Activated CD4-positive, alpha-beta T cell treated with anti-CD3 and anti-CD28 coated beads, Interleukin-2, amount 10 ng/mL, durations not matched to agents 7 days and 5 days (primary cell): ENCODE measurements at places on chromosomes 16 and 17. TPM values are rescaled to one million over a fixed set of nuclear protein-coding genes. Genes with fewer than 3 reads are reported as not detected.

DNA sequence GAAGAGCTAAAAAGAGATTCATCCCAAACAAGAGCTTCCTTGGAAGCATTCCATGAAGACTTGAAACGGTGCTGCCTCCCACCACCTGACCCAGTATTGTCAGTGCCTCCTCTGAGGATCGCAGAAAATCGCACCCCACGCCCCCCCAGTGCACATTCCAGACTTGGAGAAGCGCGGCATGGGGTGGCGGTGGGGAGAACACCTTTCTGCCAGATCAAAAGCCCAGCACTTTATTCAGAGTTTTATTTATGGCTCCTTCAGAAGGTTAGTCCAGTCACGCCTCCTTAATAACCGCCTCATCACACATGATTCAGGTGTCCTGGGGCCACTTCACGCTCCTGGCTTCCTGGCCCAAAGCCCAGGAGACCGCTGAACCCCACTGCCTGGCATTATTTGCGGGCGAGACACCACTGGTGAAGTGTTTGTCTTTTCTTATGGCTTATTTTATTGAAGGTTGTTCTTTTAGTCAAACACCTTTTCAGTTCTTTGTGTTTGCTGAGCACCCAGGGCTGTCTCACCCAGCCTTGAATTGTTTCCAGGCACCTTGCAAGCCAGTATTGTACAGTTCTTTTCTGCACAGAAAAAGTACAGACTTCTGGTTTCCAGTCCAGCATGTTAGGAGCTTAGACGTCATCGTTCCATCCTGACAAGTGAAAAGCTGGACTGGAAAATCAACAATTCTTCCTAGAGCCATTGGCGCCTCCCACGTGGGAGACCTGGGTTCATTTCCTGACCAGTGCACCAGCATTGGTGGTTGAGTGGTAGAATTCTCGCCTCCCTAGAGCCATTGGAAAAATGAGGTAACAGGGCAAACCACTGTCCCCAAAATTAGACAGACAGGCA, 79.6 kb upstream of the CACNG5 start:
- no peak for DNase-seq

DNA sequence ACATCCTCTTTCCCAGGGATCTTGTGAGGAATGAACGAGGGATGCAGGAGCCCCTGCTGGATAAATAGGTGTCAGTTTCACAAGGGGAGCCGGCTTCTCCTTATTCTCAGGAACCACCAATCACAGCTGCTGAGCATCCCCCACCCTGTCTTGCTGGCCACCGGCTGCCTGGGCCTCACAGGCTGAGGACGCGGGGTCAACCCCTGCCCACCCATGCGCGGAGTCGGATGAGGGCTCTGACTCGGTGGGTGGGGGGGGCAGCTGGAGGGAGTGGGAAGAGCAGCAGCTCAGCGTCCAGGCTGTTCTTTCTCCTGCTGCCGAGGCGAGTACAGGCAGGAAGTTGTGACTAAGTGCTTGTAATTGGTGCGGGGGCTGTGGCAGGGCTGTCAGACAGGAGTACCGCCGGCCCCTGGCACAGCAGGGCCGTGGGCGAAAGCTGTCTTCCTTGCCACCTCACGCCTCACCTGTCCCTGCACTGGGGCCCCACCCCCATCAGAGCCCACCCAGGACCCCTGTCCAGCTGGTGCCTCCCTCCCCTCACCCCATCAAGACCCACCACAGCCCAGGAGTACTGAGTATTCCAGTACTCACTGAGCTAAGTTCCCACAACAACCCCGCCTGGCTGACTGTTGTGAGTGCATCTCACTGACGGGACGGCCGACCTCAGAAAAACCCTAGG, 11.0 kb upstream of the DPEP1 start:
- DNase-seq = peak; percentile 46

DNA sequence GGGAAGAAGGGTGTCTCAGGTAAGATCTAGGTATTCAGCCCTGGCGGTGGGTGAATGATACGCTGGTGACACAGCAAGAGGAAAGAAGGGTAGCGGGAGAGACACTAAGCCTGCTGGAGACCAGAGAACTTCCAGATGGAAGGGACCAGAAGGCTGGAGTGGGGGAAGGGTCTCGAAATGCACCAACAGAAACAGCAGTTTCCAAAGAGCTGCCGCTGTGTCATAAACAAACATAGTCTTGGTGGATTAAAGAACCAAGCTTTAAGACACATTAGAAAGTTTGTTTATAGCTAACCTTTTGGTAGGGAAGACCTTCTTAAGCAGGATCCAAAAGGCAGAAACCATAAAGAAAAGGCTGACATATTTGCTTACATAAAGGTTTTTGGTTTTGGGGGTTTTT, 20.9 kb downstream of the TRPV3 start:
- no peak for DNase-seq

DNA sequence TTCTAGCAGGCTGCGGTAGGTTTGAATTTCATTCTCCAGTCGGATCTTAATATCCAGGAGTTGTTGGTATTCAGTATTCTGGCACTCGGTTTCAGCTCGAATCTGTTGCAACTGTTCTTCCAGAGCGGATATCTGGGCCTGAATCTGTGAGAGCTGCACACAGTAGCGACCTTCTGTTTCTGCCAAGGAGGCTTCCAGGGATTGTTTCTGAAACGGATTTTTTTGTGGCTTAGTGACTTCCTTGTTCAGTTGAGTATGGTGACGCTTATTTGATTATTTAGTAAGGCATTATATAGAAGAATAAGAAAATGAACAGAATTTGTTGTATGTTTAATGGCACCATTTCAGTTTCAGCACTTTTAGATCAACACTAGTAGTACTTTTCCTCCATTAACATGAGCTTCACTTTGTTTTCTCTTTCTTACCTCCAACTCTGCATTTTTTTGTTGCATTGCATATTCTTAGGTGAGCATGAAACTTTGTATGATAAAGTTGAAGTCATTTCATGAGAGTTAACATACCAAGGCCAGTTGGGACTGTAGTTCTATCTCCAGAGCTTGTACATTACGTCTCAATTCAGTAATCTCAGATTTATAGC, 2.8 kb downstream of the KRT10 start:
- no peak for DNase-seq

DNA sequence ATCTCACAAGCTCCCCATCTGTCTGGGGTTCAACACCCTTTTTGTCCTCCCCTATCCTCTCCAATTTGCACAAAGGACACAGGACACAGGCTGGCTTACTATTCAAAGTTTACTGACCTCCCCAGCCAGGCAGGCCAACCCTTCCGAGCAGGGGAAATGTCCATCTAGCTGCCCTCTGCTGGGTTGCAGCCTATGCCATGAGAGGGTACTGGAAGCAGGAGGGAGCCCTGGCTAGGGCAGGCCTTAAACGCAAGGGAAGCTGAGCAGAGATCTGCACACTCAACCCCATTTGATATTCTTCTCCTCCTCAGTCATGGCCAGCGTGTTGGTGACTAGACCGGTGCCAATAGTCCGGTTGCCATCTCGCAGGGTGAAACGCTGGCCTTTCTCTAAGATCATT, 3.5 kb downstream of the TUFM start:
- DNase-seq = no peak

- no peak for DNase-seq
Measured at GRCh38 chr17:17933775-17934174, 38.4 kb downstream of the TOM1L2 start.

The SLC25A10 gene
- 29.2 TPM for total RNA-seq

The GPR179 gene
- not detected for total RNA-seq

The TBC1D3E gene
- total RNA-seq = 0.10 TPM
